ENCODE measurements at places on chromosomes 6 and 20. TPM values are rescaled to one million over a fixed set of nuclear protein-coding genes. Genes with fewer than 3 reads are reported as not detected.

Gene UST
- 0.49 TPM for total RNA-seq

Gene EFCAB8
- total RNA-seq, result 0.39 TPM

Gene RAB23
- 3.8 TPM for total RNA-seq

Gene PRRT1
- 0.57 TPM for total RNA-seq

Gene MEI4
- total RNA-seq, result not detected

Gene LHFPL5
- not detected for total RNA-seq

Gene RAB22A
- 19.2 TPM for total RNA-seq

Gene ZNFX1
- total RNA-seq, result 70.4 TPM

Gene FUT9
- not detected for total RNA-seq

Gene GINS1
- 40.1 TPM for total RNA-seq

Gene NRSN2
- total RNA-seq, result 5.1 TPM

Gene PACRG
- 0.36 TPM for total RNA-seq

Gene SLC17A3
- 0.66 TPM for total RNA-seq

Gene ACOT13
- total RNA-seq, result 27.0 TPM

Gene ATRN
- total RNA-seq, result 10.9 TPM

Gene CST5
- not detected for total RNA-seq

Gene FNDC1
- 0.02 TPM for total RNA-seq

Gene TRIM15
- 0.59 TPM for total RNA-seq

Gene HLA-DQA1
- 13.3 TPM for total RNA-seq

Gene L3MBTL1
- total RNA-seq, result 8.7 TPM
